Stimulated activated CD8-positive, alpha-beta memory T cell treated with anti-CD3 and anti-CD28 coated beads, Interleukin-12 subunit alpha, Interleukin-12 subunit beta, amount 100 ng/mL, for 1 hour (primary cell): ENCODE measurements at places on chromosomes 12 and 14.

GRCh38 chr14:85461432-85462133 lies 68.4 kb upstream of the FLRT2 start:
- DNase-seq = no peak

DNA sequence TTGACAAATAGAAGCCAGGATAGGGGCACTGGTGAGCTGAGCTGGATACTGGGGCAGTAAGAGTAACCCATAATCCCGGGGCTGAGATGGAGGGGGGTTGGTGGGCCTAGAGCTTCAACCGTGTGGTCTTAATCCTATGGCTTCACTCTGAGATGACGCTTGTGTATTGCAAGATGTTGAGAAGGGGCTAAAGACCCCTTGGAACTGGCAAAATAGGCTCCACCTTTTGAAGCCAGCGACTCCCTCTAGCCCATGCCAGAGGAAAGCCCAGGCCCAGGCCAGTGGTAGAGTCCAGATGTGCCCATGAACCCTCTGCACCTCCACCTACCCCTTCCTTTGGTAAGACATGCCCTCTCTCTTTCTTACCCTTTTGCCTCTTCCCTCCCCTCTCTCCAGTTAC lies 4.6 kb downstream of the HOXC12 start:
- DNase-seq = no peak

GRCh38 chr12:121808623-121809022 lies 4.8 kb downstream of the SETD1B start:
- no peak for DNase-seq

- no peak for DNase-seq
Observed at GRCh38 chr12:52837413-52837741, 3.3 kb upstream of the KRT79 start.

DNA sequence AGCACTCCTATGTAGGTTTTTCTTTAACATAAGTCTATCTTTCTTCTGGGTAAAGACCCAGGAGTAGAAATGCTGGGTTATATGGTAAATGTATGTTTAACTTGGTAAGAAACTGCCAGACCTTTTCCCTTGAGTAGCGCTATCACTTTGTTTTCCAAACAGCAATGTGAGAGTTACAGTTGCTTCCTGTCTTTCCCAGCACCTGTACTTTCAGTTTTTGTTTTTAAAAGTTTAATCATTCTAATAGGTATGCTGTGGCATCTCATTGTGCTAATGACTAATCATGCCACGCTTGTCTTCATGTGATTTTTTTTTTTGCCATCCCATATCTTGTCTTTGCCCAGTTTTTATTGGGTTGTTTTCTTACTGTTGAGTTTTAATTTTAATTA lies 28.1 kb downstream of the GIT2 start:
- DNase-seq = no peak

DNA sequence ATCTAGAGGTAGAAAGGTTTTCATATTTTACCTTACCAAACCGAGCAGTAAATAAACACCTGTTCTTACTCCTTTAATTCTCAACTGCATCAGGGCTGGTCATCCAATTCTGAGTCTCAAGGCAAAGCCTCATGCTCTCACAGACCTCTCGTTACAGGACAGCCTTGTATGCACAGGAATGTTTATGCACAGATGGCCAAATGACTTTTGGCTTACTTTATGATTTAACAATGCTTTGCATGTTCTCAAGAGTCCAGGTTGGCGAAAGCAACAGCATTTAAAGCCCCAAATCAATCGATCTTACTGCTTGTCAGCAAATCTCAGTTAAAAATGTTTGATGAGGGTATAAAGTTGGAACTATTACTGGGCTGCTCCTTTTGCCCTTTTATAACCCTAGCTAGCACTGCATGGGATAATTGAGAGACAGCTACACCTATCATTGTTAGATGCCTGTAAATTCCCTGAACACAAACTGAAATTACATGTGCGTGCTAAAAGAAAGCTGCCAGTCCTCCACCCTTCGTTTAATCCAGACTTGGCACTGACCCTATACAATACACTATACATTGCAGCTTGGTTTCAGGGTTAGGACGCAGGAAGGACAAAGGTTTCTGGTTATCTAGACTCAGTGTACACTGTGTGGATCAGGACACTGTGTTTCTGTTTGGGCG lies 63.6 kb downstream of the TMCC3 start:
- DNase-seq = no peak

DNA sequence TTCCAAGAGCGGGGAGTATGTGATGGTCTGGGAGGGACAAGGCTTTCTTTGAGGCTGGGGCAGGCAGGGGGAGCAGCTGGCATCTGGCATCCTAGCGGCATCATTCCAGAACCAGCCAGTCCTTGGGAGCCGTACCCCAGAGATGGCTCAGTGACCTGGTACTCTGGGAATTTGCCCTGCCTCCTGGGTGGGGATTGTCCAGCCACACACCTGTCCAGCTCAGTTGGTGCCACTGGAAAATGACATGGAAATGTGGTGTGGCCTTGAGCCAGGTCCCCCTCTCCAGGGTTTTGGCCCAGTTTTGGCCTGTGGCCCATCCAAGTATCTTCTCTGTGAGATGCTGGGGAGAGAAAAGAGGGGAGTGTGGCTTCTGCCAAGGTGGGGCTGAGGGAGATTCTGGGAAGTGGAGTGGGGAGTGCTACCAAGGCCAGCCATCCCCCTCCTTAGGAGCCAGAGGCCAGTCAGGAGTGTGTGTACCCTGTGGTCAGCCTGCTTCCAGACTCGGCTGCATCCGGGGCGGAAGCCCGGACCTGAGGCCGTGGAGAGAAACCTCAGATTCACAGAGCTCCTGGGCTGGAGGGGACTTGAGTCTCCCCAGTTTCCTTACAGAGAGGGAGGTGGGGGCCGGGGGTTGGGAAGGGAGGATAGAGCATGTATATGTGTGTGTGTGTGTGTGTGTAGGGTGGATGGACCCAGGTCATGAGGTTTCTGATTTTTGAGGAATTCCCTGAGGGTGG lies 14.7 kb upstream of the KRT80 start:
- no peak for DNase-seq

GRCh38 chr12:79331870-79332269 lies 358.9 kb downstream of the PAWR start:
- DNase-seq = no peak

GRCh38 chr12:4064008-4064407 lies 190.8 kb upstream of the PARP11 start:
- DNase-seq = no peak

DNA sequence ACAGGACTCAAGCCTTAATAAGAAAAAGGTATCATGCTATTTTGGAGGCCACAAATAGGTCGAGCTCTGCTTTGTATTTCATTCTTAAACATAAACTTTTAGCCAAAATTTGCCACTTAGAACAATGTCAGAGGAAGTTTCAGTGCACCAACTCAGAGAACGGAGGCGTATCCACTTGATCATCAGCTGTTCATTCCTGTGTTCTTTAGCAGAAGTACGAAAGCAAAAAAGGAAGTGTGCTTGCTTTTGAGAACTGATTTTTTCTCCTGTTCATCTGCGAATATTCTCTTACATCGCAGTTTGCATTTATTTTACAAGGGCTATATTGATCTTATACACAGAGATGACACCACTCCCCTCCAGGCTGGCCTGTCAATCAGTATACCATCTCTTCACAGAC lies 188.6 kb upstream of the SOX5 start:
- no peak for DNase-seq
